ENCODE measurements at places on chromosomes 4 and X.

DNA sequence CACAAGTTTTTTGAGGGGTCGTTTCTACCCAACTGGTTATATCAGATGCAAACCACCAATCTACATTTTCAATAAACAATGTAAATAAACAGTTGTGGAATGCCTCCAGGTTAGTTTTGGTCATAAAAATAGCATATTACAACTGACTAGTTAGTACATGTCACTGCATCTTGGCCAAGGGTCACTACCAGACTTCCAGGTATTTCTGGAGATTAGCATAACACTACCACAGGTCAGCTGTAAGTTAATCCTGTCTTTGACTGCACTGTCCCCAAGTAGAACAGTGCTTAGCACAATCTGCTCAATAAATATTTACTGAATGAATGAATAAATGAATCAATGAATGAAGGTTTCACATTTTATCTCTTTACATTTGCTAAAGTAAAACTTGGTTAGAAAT lies 64.4 kb downstream of the TBC1D19 start:
- DNase-seq, result no peak
- H3K4me1 ChIP-seq, result no peaks in the 10 kb centered on the region
- H3K36me3 ChIP-seq, result peaks cover 24% of the 10 kb centered on the region
- no peaks in the 10 kb centered on the region for H3K27me3 ChIP-seq
- H3K4me3 ChIP-seq, result no peak overlapping the region
- no peak overlapping the region for H3K27ac ChIP-seq

DNA sequence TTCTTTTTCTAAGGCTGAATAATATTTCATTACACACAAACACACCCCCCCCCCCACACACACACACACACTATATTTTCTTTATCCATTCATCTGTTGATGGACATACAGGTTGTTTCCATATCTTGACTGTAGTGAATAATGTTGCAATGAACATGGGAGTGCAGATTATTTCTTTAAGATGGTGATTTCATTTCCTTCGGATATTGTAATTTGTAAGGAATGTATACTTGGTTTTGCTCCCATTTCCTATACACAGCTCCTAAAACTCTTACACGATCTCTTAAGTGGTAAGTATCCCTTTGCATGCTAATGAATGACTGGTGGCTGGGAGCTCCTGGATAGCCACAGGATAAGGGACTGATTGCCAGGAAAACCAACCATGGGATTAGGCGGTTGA lies 14.7 kb upstream of the RBMXL3 start:
- H3K36me3 ChIP-seq, result no peaks in the 10 kb centered on the region
- no peak overlapping the region for H3K27ac ChIP-seq
- no peaks in the 10 kb centered on the region for H3K27me3 ChIP-seq
- DNase-seq, result no peak
- H3K4me3 ChIP-seq, result no peak overlapping the region
- H3K4me1 ChIP-seq, result no peaks in the 10 kb centered on the region

- no peaks in the 10 kb centered on the region for H3K36me3 ChIP-seq
- no peaks in the 10 kb centered on the region for H3K4me1 ChIP-seq
- peaks cover 12% of the 10 kb centered on the region for H3K27me3 ChIP-seq
- no peak overlapping the region for H3K27ac ChIP-seq
Measured at GRCh38 chr4:7699031-7699430, 240.6 kb downstream of the AFAP1 start.

- no peak for DNase-seq
- no peaks in the 10 kb centered on the region for H3K27me3 ChIP-seq
- no peak overlapping the region for H3K4me3 ChIP-seq
- no peak overlapping the region for H3K27ac ChIP-seq
- H3K36me3 ChIP-seq, result no peaks in the 10 kb centered on the region
Measured at GRCh38 chr4:152607178-152607577, 71.3 kb upstream of the FBXW7 start.

GRCh38 chr4:100254237-100254636 lies 64.0 kb upstream of the DDIT4L start:
- peaks cover under 1% of the 10 kb centered on the region for H3K27me3 ChIP-seq
- no peak overlapping the region for H3K4me3 ChIP-seq
- no peak overlapping the region for H3K27ac ChIP-seq
- no peaks in the 10 kb centered on the region for H3K4me1 ChIP-seq
- no peaks in the 10 kb centered on the region for H3K36me3 ChIP-seq

DNA sequence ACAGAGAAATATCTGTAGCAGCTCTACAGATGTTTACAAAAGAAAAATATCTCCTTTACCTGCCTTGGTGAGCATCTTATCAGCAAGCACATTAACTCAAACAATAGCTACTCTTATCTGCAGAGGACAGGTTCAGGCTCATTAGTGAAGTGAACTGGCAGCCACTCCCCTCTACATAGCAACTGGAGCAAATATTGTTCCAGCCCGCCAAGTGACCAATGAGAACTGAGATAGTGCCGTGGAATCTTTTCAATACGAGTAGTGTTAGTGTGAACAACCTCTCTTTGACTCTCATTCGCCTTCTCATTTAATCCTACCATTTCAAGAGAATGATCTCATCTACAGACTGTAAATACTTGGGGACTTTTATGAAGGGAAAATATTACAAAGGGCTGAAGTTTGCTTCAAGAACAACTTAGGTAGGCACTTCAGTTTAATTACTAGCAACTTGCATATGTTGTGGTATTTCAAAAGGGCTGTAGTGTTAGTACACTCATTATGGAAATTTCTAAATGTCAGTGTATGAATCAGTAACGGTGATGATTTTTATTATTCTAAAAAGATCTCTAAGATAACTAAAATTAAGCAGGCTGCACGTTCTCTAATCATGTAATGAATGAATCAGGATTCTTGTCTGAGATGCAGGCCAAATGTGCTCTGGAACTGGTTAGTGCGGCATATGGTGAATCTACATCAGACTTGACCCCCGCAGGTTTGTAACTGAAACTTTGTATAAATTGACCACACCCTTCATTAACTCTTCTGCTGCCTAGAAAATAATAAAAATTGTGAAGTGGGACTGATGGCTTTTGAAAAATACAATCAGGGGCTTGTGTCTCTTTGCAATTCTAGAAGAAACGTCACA lies 72.4 kb downstream of the PALLD start:
- no peaks in the 10 kb centered on the region for H3K27me3 ChIP-seq
- peaks cover 7% of the 10 kb centered on the region for H3K4me1 ChIP-seq
- DNase-seq, result peak; percentile 26
- no peaks in the 10 kb centered on the region for H3K36me3 ChIP-seq

- no peak overlapping the region for H3K27ac ChIP-seq
- no peaks in the 10 kb centered on the region for H3K36me3 ChIP-seq
- no peak overlapping the region for H3K4me3 ChIP-seq
Measured at GRCh38 chr4:125484912-125485311, 170.2 kb downstream of the FAT4 start.

DNA sequence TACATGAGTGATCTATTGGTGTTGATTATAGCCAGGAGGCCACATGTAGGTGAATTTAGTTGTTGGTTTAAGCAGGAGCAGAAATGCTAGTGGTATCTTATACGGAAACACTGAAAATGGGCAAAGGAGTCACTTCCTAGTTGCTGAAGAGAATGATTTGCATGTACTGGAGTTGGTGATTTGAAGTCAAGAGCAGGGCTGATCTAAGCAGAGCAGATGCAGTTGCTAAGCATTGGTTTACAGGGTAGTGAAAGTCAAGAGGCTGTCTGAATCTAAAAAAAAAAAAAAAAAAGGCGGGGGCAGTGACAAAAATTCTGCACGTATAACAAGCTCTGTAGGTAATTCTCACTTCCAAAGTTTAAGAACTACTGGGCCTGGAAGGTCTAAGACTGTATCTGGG lies 90.4 kb upstream of the HPRT1 start:
- no peaks in the 10 kb centered on the region for H3K27me3 ChIP-seq
- no peak overlapping the region for H3K4me3 ChIP-seq
- DNase-seq, result no peak
- no peak overlapping the region for H3K27ac ChIP-seq
- H3K36me3 ChIP-seq, result peaks cover 2% of the 10 kb centered on the region

GRCh38 chrX:119273420-119274192 lies 37.5 kb downstream of the PGRMC1 start:
- H3K27me3 ChIP-seq, result peaks cover 14% of the 10 kb centered on the region
- H3K27ac ChIP-seq, result no peak overlapping the region
- H3K4me3 ChIP-seq, result peak overlapping the region; percentile 59
- H3K4me1 ChIP-seq, result peaks cover 9% of the 10 kb centered on the region

- H3K36me3 ChIP-seq, result no peaks in the 10 kb centered on the region
- H3K4me3 ChIP-seq, result no peak overlapping the region
- peaks cover 4% of the 10 kb centered on the region for H3K27me3 ChIP-seq
- no peaks in the 10 kb centered on the region for H3K4me1 ChIP-seq
- no peak for DNase-seq
- H3K27ac ChIP-seq, result no peak overlapping the region
Measured at GRCh38 chr4:47374477-47374876, 89.0 kb downstream of the COMMD8 start.

GRCh38 chrX:36867143-36867542 lies 141.0 kb upstream of the FAM47C start:
- no peak overlapping the region for H3K27ac ChIP-seq
- DNase-seq, result no peak
- no peaks in the 10 kb centered on the region for H3K36me3 ChIP-seq
- no peaks in the 10 kb centered on the region for H3K4me1 ChIP-seq

GRCh38 chr4:8543623-8544022 lies 36.6 kb upstream of the GPR78 start:
- H3K4me1 ChIP-seq, result peaks cover 7% of the 10 kb centered on the region
- no peak overlapping the region for H3K4me3 ChIP-seq
- no peak for DNase-seq

DNA sequence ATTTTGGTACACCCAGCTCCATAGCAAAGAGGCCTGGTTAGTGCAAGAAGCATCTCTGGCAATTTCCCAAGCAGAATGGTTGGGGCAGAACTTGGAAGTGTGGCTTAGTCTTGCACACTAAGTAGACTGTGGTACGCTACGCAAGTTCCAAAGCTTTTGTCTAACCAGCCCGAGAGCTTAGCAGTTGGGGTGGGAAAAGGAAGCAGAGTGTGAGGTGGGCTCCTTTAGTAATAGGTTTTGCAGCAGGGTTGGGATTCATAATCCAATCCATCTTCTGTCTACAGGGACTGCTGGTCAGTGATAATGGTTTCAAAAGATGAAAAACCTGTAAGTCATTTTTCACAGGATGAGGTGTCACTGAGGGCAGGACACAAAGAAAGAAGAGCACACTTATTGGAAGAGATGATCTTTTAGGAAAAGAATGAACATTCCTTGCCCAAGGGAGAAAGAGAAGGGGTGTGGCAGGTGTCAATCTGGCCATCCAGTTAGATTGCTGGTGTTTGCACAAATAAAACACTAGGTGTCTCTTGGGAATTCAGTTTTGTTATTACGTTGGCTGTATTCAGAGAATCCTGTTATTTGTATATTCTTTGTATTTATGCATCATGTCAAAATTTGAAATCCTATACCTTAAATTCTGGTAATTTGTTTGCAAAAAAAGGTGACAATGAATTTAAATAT lies 244.3 kb downstream of the GPAT3 start:
- no peaks in the 10 kb centered on the region for H3K36me3 ChIP-seq
- no peaks in the 10 kb centered on the region for H3K27me3 ChIP-seq
- DNase-seq, result no peak
- no peak overlapping the region for H3K4me3 ChIP-seq
- H3K27ac ChIP-seq, result no peak overlapping the region

- no peak overlapping the region for H3K27ac ChIP-seq
- H3K27me3 ChIP-seq, result no peaks in the 10 kb centered on the region
- DNase-seq, result peak; percentile 54
- H3K4me1 ChIP-seq, result peaks cover 25% of the 10 kb centered on the region
- no peak overlapping the region for H3K4me3 ChIP-seq
Measured at GRCh38 chrX:64842492-64842891, 133.8 kb downstream of the ZC4H2 start.

DNA sequence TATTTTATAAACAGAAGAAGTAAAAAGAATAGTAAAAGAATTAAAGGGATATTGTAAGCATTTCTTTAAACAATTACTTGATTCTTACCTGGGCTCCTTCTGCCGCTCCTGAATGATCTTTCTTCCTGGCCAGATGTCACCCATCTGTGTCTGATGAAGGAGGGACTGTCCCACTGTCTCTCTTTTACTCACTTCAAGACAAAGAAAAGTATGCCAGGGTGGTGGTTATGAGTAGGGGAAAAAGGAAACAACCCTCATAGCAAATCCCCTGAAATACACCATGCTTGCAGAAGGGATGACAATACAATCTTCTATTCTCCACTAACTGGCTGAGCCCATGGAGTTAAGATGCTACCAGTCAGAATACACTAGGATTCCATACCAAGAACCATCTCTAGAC lies 31.1 kb downstream of the SYTL4 start:
- H3K4me3 ChIP-seq, result no peak overlapping the region
- no peak overlapping the region for H3K27ac ChIP-seq
- H3K36me3 ChIP-seq, result no peaks in the 10 kb centered on the region
- DNase-seq, result no peak

DNA sequence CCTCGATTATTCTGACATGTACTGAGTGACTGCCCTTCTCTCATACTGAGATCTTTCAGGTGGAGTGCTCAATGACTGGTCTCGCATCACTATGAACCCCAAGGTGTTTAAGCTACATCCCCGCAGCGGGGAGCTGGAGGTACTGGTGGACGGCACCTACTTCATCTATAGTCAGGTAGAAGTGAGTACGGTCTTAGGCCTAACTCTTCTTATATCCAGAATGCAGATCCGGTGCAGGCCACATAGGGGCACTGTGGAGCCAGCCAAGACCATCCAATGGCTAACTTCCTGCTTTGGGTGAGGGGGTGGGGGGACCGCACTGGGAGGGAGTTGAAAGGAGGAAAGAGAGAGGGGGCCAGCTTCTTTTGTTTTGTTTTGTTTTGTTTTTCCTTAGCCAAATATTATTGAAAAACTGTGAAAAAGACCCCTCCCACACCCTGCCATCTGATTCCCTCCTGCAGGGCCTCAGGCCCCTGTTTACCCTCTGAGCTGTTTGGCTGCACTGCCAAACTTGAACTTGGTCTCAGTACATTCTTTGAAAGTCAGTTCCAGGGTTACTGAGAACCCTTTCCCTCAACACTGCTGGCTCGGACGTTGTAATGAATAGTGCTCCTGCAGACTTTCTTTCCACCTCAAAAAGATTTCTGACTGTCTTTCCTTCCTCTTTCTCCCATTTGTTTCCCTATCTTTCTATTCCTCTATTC lies 16.2 kb downstream of the AWAT2 start:
- no peak overlapping the region for H3K4me3 ChIP-seq
- no peaks in the 10 kb centered on the region for H3K27me3 ChIP-seq
- DNase-seq, result peak; percentile 65

DNA sequence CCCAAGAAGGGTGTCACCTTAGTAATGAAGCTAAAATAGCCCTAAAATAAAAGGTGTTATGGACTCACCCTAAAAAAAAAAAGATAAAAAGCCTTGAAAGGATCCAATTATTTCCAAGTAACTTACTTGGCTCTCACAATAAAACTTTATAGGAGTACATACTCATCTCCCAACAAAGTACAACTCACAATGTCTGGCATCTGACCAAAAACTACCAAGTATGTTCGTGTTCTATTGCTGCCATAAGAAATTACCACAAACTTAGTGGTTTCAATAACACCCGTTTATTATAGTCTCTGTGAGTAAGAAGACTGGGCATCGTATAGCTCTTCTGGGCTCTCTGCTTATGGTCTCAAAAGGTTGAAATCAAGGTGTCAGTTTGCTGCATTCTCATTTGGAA lies 51.0 kb downstream of the BEX1 start:
- H3K4me1 ChIP-seq, result no peaks in the 10 kb centered on the region
- no peak for DNase-seq
- H3K27ac ChIP-seq, result no peak overlapping the region
- H3K4me3 ChIP-seq, result no peak overlapping the region
- H3K36me3 ChIP-seq, result no peaks in the 10 kb centered on the region

Measured in activated CD8-positive, alpha-beta T cell treated with anti-CD3 and anti-CD28 coated beads for 36 hours (primary cell).